ENCODE measurements at places on chromosomes 13 and 19.

- peak; percentile 37 for DNase-seq
Observed at GRCh38 chr19:1650650-1651567, 1.5 kb downstream of the TCF3 start.

DNA sequence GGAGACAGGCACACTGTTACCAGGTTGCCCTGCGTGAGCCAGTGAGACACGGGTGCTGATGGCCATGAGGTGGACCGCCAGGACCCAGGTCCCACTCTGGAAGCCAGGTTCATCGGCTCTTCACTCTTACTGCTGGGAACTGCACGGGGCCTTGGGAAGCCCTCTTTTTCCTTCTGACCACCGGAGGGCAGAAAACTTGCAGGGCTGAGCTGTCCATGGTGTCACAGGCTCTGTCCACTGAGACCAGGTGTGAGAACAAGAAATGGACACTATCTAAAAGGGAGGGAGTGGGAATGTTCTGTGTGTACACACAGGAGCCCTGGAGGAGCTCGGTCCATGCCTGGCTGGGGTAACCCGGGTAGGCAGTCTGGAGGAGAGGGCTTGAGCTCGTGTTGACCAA, 93.4 kb downstream of the UQCRFS1 start:
- no peak for DNase-seq

- no peak for DNase-seq
Observed at GRCh38 chr19:5013761-5014160, 44.8 kb downstream of the KDM4B start.

DNA sequence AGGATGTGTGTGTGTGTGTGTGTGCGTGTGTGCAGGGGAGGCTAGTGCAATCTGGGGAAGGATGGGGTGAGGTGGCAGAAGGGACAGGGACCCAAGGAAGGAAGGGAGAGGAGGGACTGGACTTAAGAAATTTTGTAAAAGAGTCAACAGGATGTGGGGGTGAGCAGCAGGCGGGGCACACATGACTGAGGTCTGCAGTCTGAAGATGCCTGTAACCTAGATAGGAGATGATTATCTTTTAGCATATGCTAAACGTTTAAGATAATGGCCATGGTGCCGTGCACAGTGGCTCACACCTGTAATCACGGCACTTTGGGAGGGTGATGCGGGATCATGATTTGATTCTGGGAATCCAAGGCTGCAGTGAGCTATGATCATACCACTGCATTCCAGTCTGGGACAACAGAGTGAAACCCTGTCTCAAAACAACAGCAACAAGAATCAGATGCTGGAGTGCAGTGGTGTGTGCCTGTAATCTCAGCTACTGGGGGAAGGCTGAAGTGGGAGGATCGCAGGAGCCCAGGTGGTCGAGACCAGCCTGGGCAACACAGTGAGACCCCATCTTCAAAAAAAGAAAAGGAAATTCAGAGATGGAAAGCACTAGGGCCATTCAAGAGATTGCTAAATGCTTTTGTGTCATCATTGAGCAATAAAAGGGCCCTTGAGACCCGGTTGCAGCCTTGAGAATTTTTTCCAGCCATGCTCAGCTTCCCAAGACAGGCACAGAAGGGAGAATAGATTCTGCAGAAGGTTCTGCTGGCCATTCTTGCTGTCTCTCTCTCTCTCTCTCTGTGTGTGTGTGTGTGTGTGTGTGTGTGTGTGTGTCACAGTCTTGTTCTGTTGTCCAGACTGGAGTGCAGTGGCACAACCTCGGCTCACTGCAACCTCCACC, 3.8 kb upstream of the ZNF414 start:
- peak; percentile 34 for DNase-seq

GRCh38 chr13:45368571-45368970, 27.6 kb upstream of the TPT1 start:
- DNase-seq: no peak

GRCh38 chr13:74115133-74115532, 19.1 kb downstream of the KLF12 start:
- DNase-seq: no peak

DNA sequence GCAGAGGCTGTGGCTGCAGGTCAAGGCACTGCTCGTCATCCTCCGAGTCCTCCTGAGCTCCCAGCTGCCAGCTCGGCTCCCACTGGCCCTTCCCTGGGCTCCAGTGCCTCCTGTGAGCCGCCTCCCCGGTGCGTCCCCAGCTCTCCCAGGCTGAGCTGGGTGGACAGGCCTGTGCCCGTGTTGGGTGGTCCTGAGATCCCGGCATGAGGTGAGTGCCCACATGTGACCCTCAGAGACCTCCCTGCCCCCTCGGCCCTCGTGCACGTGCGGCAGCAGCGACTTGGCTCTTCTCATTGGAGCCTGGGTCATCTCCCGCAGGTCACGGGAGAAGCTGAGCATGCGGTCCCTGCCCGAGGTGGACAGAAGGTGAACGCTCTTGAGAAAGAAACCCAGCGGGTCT, 15.4 kb downstream of the ADAT3 start:
- DNase-seq: no peak

DNA sequence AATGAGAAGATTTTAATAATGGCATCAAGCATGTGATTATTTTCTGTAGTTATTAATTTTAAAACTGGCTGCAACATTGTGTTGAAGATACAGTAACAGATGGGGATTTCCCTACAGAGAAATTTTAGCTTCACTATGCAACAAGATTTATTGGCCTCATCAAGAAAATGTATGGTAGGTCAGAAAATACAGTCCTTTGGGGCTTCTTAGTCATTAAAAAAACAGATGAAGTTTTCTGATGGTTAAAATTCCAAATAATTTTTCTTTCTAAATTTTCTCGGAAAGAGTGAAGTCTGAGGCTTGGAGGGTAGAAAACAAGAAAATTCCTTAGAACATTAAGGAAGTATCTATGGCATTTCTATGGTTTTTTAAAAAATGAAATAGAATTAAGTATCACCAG, 1790.8 kb upstream of the PCDH20 start:
- no peak for DNase-seq

GRCh38 chr19:28843761-28844492, 369.0 kb downstream of the UQCRFS1 start:
- no peak for DNase-seq

DNA sequence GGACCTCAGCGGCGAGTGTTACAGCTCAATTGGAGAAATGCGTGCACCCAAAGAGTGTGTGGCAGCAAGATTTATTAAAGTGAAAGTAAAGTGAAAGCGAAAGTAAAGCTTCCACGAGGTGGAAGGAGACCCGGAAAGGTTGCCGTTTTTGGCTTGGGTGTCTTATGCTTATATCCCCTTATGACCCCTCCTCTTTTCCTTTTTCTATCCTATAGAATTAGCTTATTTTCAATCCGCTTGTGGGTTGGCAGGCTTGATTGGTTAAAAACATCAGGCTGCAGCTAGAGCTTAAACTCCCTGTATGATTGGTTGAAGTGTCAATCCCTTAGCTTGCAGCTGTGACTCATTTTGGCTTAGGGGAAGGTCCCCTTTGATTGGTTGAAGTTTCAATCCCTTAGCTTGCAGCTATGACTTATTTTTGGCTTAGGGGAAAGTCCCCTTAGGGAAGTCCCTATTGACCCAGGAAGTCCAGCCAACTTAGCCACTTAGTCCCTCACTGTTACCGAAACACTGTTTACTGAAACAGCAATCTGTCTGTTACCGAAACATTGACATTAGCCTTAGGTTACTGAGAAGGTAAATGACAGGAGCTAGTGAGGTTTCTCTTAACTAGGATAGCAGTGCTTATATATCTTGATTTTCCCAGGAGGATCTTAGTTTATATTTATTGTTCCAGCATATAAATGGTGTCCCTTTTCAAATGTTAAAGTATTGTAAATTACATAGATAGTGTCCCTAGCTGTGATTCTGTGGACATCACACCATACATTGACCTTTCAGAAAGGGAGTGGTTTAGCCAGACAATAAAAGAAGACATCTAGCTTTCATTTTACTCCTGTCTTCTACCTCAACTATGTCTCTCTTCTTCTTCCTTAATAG, 575.8 kb downstream of the DACH1 start:
- DNase-seq: peak; percentile 13

DNA sequence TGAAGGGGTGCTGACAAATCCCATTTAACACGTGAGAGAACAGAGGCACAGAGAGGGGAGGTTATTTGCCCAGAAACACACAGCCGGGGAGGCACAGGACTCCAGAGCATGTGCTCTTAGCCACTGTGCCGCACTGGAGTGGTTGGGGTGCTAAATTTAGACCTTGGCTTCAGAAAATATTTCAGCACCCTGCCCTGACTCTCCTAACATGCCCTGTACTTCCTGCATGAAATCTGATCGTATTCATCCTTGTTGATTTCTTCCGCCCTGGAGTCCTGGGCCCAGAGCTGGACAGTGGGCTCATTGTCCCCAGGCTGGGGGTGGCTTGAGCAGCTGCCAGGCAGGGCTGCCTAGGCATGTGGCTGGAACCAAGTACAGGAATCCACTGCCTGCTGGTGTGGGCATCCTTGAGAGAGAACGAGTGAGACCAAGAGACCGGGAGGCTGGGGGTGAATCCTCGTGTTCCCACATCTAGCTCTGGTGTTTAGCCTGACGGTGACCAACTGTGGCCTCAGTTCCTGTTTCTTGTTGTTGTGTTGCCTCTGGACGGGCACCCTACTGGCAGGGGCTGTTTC, 5.3 kb downstream of the SLC27A1 start:
- DNase-seq: no peak

- no peak for DNase-seq
Observed at GRCh38 chr19:29040292-29040691, 172.7 kb downstream of the UQCRFS1 start.

- no peak for DNase-seq
Observed at GRCh38 chr13:30898678-30899241, 7.3 kb upstream of the MEDAG start.

GRCh38 chr13:109026266-109026665, 396.9 kb downstream of the MYO16 start:
- no peak for DNase-seq

- DNase-seq: no peak
Observed at GRCh38 chr13:62418376-62418775, 1002.7 kb upstream of the PCDH20 start.

DNA sequence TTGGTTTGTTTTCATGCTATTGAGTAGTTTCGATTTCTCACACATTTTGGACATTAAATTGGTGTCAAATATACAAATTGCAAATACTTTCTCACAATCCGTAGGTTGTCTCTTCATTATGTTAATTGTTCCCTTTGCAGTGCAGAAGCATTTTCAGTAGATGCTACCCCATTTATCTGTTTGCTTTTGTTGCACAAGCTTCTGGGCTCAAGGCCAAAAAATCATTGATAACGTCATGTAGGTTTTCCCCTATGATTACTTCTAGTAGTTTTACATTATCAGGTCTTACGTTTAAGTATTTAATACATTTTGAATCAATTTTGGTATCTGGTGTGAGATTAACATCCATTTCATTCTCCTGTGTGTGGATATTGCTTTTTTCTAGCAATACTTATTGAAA, 14.0 kb upstream of the ZNF347 start:
- DNase-seq: no peak

DNA sequence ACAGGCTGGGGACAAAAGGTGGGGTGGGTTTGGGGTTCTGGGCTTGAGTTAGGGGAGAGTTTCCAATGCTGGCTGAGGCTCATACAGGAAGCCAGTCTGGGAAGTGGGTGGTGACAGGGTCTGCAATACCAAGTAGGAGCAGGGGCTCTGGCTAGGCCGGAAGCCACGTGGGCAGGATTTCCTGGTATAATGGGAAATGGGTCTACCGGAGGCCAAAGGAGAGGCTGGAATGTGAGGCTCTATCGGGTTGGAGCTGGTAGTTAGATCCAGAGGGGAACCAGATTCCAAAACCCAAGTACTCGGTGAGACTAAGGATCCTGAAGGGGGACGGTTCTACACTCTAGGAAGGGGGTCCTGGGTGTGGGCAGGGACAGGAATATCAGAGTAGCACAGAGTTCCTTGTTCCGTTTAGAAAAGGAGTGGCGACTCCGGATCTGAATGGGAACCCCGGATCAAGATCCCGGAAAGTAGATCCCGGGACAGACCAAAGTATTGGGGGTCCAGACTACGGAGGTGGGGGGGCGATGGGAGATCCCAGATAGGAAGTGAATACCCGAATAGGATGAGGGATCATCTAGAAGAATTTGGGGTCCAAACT, 802 bp downstream of the CDC37 start:
- DNase-seq: no peak

- DNase-seq: no peak
Observed at GRCh38 chr19:50273821-50274220, 55.4 kb downstream of the KCNC3 start.

- DNase-seq: no peak
Observed at GRCh38 chr13:20272104-20272503, 40.0 kb upstream of the GJB6 start.

DNA sequence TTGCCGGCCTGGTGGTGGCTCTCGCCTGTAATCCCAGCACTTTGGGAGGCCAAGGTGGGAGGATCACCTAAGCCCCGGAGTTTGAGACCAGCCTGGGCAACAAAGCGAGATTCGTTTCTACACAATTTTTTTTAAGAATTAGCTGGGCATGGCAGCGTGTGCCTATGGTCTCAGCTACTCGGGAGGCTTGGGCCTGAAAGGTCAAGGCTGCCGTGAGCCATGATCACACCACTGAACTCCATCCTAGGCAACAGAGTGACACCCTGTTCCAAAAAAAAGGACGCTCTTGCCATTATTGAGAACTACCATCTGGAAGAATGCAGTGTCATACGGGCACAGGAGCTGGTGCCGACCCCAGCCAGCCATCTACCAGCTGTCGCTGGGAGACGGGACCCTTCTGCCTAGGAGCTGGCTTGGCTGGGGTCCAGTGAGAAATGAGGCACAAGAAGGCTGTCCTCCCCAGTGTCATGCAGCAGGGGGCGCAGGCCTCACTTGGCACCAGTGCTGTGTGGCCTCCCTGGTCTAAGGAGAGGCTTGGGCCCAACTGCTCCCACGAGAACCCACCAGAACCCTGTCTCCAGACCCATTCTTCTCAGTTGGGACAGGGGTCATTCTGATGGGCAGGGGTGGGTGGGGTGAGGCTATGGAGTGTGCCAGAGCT, 12.2 kb upstream of the RELB start:
- DNase-seq: peak; percentile 49

DNA sequence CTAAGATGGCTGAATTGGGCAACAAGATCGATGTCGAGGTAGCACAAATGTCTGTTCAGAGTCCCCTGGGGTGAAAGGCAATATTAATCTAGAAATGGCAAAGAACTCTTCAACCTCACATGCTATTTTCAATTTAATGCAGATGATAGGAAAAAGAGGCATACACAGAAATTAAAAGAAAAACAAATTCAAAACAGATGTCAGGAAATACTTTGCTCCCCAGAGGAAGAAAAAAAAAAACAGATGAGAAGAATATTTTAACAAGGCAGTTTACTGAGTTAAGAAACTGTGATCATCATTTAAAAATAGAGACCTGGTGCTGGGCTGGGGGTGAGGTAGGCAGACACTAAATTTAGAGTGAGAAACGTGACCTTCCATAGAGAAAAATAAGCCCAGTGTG, 421.9 kb upstream of the ARGLU1 start:
- no peak for DNase-seq

GRCh38 chr13:31756346-31756745, 17.0 kb downstream of the RXFP2 start:
- no peak for DNase-seq

GRCh38 chr19:42199440-42200115, 17.9 kb downstream of the DEDD2 start:
- DNase-seq: peak; percentile 21

DNA sequence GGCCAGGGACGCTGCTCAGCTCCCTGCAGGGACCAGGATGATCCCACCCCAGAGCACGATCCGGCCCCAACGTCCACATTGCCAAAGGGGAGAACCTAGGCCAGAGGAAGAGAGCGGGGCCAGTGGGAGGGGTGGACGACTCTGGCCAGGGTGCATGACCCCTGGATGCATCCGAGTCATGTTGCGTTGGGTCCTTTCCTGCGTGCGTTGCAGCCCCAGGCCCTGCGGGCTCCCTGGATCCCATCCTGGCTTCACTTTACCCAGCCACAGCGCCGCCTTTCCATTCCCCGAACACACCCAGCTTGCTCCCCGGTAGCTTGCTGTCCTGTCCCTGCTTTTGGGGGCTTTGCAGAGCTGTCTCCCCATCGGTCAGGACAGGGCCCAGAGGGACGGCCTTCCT, 10.5 kb downstream of the PLIN4 start:
- DNase-seq: no peak

All from activated CD4-positive, alpha-beta T cell treated with anti-CD3 and anti-CD28 coated beads for 1 hour (primary cell).